Muscle of arm (tissue), 14 donors: ENCODE measurements at places on chromosomes 6 and 20. TPM values are rescaled to one million over a fixed set of nuclear protein-coding genes. Genes with fewer than 3 reads are reported as not detected.

Gene SERINC3
- polyA plus RNA-seq = 38.1 TPM

Gene C20orf202
- polyA plus RNA-seq = 0.56 TPM

Gene ERVFRD-1
- polyA plus RNA-seq = not detected

Gene TMEM244
- polyA plus RNA-seq = 0.52 TPM

Gene MOXD1
- polyA plus RNA-seq = 1.9 TPM

Gene BMP2
- polyA plus RNA-seq = 1.6 TPM

Gene DTNBP1
- 21.7 TPM for polyA plus RNA-seq

Gene EEF1A2
- polyA plus RNA-seq = 450 TPM

Gene FOXC1
- polyA plus RNA-seq = 1.8 TPM

Gene OOEP
- polyA plus RNA-seq = not detected

Gene LGSN
- not detected for polyA plus RNA-seq

Gene SLC22A2
- polyA plus RNA-seq = 0.31 TPM

Gene BHLHE23
- not detected for polyA plus RNA-seq

Gene ARHGAP40
- 0.32 TPM for polyA plus RNA-seq

Gene TTPAL
- polyA plus RNA-seq = 13.7 TPM

GRCh38 chr20:23092384-23092756 is 6.2 kb upstream of the CD93 start:
- DNase-seq = no peak

GRCh38 chr6:107928984-107929383 is 29.0 kb downstream of the SEC63 start:
- no peak for DNase-seq

- DNase-seq = no peak
Measured at GRCh38 chr6:21225912-21226311, 367.6 kb upstream of the SOX4 start.

DNA sequence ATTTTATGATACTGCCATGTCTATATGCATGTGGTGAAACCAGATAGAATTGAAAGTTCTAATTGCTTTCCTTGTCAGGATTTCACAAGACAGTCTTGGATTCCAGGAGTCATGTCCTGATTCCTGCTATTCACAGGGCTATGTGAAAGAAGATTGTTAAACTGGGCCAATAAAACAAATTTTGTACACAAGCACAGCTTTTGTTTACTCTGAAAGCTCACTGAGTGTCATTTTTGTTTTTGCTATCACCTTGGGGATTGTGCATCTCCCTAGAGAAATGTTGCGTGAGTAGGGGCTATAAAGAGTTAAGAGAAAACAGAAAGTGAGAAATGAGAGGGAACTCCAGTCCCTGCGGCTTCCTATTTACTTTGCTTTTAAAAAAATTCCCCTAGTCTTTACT is 627.5 kb downstream of the PKHD1 start:
- no peak for DNase-seq

DNA sequence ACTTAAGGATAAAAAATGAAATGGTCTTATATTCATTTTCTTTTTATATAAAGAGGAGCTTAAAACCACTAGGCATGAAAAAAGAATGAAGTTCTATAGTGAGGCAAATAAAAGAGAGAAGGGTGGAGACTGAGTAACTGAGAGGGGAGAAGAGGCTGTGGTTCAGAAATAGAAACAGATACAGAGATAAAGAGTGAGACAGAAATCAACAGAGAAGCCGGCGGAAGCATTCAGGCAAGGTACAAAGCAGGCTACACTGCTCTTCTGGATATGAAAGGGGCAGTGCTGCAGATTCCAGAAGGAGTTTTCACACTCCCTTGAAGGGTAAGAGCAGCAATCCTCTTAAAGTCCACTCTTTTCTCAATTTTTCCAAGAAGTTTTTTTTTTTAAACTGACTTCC is 29.9 kb downstream of the NFATC2 start:
- no peak for DNase-seq

DNA sequence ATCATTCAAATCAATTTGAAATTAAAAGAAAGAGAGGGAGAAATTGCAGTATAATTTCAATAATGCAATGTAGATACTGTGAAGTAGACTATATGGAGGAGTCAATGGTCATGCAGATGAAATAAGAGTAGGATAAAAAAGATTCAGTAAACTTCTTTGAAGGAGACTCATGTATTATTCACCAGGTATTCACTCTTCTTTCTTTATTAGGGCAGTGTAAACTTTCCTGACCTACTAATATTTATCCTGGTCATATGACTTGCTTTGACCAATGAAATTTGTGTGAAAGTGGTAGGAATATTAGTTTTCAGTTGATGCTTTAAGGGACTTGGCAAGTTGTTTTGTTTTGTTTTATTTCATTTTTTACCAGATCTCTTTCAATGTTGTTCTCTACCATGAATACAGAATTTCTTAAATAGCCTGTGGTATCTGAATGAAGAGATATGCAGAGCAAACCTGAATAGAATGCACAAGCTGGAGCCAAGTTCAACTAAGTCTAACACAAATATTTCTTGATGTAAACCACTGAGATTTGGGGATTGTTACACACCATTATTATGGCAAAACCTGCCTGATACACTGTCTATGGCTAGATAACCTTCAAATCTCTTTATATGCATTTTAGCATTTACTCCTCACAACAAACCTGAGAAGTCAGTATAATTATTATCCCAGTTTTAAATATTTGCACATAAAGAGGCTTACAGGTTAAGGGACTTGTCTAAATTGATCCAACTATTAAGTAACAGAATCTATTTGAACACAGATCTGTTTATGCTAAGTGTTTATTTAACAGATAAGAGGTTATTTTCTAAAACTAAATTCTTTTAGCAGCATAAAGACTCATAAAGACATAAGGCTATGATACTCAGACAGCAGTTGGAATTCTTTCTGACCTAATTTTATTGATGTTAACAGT is 311.2 kb downstream of the PKHD1 start:
- DNase-seq = no peak

GRCh38 chr20:53495398-53496092 is 98.1 kb downstream of the ZNF217 start:
- DNase-seq = no peak

DNA sequence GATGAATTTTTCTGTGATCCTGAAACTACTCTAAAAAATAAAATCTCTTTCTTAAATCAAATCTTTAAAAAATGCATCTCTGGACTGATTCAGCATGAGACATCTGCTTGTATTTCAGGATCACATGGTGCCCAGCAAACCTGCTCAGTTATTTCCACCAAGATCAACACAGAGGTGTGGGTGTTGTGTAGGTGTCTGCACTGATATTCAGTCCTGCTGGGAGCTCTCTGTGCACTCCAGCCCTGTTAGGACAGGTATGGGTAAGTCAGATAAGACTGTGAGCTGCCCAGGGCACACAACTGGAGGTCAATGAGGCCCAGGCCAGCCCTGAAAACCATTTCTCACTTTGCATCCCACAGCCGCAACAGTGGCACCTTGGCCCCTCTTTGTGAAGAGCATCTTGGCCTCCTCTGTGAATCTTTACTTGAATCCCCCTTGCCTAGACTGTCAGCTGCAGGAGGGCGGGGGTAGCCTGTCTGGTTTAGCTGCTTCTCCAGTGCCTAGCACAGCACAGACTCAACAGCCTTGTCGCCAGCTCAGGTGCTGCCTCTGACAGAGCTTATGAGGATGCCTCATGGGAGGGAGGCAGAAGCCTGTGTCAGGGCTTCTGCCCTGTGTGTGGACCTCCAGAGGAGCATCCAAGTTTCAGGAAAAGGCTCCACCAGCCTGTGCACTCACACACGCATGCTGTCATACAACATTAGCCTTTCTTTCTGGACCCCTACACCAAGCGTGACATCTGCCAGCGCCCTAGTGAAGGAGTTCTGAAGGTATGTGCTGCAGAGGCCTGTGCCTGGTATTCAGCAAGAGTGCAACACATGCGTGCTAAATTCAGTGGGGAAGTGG is 187.6 kb upstream of the CST7 start:
- no peak for DNase-seq

- no peak for DNase-seq
Measured at GRCh38 chr6:12494161-12494560, 204.0 kb downstream of the EDN1 start.

- no peak for DNase-seq
Measured at GRCh38 chr6:157710604-157711003, 112.4 kb upstream of the SNX9 start.

DNA sequence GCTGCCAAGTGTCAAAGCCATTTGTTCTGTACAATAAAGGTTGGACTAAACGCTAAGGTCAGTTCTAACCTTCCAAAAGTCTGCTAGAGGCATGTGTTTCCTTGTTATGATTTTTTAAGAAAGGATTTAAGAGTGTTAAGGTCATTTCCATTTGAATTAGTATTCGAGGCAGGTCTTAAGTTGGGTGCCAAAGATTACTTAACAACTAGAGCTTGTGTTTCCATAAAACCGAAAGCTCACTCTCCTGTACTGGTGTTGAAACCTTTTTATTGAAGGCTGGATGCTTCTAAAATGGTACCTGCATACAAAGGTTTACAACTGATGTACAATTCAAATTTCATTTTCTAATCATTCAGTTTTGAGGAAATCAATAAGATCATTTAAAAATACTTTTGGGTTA is 82.4 kb downstream of the RNF144B start:
- no peak for DNase-seq

DNA sequence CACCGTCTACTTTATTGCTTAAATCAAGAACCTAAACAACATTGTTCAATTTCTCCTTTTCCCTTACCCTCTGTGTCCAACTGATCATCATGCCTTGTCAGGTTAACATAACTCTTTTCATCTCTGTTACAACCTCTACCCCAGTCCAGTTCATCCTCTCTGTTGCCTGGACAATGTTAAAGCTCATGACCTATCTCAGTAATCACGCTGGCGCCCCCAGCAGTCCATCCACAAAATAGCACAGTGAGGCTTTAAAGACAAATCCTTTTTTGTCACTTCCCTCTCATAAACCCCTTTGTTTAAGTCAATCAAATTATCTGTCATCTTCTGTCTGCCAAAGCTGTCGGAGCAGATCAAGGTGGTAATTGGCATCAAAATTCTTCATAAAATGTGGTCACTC is 140.1 kb downstream of the QKI start:
- DNase-seq = no peak

GRCh38 chr6:38215651-38216311 is 396.3 kb downstream of the ZFAND3 start:
- no peak for DNase-seq

- no peak for DNase-seq
Measured at GRCh38 chr6:35021004-35021403, 120.1 kb downstream of the TCP11 start.

DNA sequence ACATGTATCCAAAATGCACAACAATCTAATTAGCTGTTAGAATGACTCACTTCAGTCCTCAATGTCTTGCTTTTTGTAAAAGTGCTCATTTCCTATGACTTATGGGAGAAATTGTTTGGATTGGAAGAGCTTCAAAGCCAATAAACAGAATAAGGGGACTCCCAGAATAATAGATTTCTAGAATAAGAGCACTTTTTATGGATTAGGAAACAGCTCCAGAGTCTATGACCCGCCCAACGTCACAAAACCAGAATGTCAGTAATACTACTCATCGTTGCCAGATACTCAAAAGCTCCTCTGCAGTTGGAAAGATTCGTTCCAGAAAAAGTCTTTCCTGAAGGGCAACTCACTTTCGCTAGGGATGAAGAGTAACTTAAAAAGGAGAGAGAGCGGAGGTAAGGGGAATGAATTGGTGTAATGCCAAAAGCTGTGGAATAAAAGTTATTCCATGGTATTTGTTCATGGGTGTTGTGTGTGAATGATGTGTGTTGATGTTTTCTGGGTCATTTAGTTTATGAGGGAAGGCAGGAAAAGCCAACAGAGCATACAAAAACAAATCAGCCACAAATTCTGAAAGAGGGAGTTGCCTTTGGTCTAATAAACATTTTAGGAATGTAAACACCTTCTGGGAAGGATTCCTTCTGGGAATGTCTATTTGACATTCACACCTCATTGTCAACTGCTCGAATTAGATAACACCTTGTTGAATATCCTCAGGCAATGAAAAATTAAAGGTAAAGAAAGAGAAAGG is 64.6 kb downstream of the SYNE1 start:
- no peak for DNase-seq

DNA sequence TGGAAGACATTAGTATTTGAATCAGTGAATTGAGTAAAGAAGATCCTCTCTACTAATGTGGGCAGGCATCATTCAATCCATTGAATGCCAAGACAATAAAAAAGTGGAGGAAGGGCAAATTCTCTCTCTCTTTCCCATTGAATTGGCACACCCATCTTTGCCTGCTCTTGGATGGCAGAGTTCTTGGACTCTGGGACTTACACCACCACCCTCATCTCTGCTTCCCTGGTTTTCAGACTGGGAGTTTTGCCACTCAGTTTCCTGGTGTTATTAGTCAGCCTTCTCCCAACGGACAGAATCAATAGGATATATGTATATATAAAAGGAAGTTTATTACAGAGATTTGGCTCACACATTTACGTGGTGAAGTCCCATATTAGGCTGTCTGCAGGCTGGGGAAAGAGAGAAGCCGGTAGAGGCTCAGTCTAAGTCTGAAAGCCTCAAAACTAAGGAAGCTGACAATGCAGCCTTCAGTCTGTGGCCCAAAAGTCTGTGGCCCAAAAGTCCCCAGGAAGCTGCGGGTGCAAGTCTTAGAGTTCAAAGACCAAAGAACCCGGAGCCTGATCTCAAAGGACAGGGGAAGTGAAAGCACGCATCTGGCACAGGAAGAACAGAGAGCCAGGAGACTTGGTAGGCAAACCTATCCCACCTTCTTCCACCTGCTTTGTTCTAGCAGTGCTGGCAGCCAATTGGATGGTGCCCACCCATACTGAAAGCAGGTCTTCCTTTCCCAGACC is 64.4 kb downstream of the SMPDL3A start:
- DNase-seq = no peak

GRCh38 chr6:131765804-131766135 is 42.0 kb upstream of the ENPP1 start:
- no peak for DNase-seq

DNA sequence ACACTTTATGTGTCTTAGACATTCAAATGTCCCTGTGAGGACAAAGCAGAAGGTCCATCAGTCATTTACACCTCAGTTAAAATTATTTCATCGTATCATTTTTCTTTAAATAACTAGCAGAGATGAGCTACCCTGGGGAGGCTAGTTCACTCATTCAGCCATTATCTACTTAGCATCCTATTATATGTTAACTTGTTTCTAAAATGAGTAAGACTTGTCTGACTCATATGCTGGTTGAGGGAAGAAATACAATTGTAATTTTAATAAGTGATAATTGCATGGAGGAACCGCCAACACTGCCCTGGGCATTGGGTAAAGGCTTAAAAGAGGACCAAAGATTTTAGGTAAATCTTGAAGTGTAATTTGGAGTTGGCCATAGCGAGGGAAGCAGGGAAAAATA is 12.4 kb upstream of the PTPRK start:
- DNase-seq = no peak

DNA sequence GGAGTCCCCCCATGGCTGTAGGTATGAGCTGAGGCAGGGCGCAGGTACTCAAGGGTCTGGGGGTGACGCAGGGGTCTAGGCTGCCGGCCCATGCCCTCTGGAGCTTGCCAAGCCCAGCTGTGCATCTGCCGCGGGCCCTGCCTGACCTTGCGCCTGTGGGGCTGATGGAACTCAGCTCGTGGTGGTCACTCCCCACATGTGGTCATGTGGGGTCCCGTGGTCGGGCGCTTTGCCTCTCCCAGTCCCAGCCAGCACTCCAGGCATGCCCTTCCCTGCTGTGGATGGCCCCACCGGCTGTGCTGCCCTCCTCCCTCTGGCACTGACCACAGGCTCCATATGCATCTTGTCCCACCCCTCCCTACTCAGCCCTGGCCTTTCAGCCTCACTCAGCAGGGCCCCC is 57.3 kb downstream of the RPP40 start:
- DNase-seq = no peak

GRCh38 chr20:8492173-8492572 is 360.1 kb downstream of the PLCB1 start:
- no peak for DNase-seq

GRCh38 chr20:23832775-23833513 is 6.4 kb upstream of the CST2 start:
- DNase-seq = no peak

GRCh38 chr6:128415387-128415786 is 105.0 kb downstream of the PTPRK start:
- DNase-seq = no peak
